ENCODE measurements at places on chromosomes 5 and 9.

DNA sequence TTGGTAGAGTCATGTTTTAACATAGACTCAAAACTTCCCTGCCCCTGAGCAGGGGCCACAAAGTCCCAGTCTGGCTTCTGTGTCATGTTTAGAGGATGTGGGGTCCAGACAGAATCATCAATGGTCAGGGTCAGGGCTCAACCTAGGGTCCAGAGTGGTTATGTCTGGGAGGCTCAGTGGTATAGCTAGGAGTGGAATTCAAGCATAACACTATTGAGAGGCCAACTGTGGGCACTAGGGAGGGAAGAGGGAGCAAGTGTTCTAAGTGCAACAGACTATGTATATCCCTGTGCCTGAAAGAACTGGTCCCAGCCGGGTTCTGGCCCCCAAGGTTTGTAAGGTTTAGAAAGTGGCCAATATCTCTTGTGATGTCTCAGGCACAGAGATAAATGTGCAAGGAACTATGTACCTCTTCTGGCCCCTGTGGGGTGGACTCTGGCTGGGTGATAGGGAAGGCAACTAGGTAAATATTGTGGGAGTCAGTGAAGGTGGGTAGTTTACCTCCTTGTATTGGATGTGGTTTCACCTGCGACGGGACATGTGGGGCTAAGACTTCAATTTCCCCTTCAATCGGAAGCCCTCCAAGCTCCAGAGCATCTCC is 14.0 kb downstream of the MYORG start:
- no peak for DNase-seq

GRCh38 chr9:130036099-130036498 is 6.9 kb downstream of the FNBP1 start:
- DNase-seq = no peak

DNA sequence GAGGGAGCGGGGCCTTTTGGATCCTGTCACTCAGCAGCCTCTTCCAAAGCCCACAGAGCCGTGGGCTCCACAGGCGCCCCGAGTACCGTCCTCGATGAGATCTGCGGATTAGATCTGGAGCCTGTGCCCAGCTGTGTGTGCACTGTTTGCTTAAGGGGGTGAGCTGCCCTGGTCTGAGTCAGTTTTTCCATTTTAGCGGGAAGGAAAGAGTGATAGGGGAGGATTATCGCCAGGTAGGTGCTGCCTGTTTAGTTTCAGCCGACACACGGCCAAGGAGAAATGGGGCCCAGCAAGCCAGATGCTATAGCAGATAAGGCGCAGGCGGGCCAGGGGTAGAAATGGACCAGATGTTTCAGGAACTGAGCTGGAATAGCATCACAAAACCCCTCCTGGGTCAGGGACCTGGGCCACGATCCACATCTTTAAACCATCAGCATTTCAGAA is 18.1 kb downstream of the COL5A1 start:
- no peak for DNase-seq

DNA sequence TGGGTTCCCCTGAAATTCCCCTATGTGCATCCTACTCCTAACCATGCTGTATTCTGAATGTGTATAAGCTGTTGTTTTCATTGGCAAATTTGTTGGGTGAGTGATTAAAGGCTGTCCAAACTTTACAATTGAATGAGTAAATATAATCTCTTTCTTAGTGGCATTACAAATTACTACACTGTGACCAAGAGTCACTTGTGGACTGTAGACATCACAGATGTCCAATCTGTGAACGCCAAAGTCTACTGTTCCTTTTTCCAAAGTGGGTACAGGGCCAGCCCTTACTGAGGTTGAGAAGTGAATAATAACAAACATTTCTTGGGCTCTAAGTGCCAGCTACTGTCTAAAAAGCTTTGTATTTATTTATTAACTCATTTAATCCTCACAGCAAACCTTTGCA is 29.7 kb downstream of the MTMR12 start:
- no peak for DNase-seq

DNA sequence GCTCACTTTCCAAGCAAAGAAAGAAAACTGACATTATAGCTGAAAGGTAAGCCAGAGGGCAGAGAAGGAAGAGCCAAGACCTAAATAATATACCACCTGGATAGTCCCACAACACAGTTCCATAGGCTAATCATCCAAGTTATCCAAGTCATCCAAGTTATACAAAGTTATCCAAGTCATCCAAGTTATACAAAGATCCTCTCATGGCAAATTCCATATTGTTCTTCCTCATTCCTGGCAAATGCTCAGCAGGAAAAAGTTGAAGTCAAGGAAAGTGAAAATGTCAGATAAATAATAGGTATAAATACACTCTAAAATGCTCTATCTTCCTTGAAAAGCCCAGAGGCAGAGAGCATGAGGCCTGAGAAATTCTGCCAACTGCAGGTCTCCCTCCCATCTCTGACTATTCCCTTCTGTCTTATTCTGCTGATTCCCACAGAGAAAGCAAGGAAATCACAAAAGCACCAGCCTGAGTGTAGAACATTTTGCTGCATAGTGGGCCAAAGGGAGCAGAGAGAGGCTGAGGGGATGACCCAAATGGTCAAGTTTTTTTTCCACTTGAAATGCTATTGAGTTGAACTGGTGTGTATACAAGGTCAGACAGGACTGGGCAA is 12.5 kb downstream of the MCTP1 start:
- DNase-seq = no peak

- DNase-seq = no peak
Measured at GRCh38 chr9:97924386-97924785, 2.1 kb upstream of the TRMO start.

- no peak for DNase-seq
Measured at GRCh38 chr5:13328316-13328715, 616.2 kb downstream of the DNAH5 start.

DNA sequence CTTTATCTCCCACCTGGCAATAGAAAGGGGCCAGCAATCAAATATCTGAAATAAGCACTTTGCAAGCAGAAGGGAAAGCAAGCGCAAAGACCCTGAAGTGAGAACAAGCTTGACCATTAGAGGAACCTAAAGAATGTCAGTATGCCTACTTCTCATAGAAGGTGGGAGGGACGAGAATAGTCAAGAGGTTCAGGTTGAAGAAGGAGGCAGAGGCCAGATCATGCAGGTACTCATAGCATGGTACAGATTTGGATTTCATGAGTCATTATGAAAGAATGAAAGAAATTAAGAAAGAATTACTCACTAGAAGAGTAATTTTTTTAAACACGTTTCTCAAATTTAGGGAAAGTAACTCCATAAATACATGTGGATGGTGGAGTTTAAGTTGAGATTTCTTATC is 33.7 kb downstream of the MCTP1 start:
- no peak for DNase-seq

GRCh38 chr5:76861612-76862011 is 11.8 kb downstream of the S100Z start:
- no peak for DNase-seq

DNA sequence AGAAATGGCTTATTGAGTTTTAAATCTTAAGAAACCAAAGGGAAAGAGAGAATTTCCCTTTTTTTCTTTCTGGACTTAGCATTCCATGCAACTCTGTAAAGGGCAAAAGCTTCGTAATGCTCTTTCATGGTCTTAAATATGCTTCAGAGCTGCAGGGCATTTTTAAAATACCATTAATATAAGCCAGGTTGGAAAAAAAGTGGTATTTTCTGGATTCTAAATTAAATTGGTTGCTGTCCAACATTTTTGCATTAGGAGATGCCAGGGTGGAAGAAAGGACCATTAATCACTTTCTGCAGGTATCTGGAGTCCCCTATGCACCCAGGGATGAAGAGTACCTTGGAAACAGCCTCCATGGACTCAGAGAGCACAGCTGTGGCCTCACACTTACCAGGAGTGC is 215.1 kb upstream of the DAPK1 start:
- no peak for DNase-seq

DNA sequence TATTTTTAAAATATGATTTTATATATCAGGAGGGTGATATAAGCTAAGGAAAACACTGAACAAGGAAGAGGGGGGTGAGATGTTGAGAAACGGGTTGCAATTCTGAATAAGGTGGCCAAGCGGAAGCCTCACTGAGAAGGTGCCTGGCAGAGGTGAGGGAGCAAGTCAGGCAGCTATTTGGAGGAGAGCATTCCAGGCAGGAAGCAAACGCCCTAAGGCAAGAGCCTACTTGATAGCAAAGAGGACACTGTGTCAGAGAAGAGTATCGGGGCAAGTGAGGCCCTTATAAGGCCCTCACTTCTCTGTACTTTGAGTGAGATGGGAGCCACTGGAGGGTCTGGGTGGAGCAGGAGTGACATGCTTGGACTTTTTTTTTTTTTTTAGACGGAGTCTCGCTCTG is 8.0 kb upstream of the CTNNA1 start:
- no peak for DNase-seq

DNA sequence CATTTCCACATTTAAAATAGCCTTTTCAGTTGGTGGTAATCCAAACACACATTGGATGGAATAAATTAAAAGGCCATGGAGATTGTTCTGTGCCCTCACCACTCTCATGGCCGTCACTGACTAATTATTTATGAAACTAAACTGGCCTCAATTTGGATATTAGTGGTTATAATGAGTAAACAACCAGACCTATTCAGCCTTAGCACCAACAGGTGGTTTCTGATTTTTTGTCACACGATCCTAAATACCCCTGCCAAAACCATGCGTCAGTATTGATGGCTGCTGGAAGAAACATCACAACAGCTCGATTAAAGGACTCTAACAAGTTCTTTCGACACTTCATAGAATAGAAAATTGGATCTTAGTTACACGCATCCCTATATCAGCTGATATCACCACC is 276.0 kb upstream of the DAP start:
- no peak for DNase-seq

DNA sequence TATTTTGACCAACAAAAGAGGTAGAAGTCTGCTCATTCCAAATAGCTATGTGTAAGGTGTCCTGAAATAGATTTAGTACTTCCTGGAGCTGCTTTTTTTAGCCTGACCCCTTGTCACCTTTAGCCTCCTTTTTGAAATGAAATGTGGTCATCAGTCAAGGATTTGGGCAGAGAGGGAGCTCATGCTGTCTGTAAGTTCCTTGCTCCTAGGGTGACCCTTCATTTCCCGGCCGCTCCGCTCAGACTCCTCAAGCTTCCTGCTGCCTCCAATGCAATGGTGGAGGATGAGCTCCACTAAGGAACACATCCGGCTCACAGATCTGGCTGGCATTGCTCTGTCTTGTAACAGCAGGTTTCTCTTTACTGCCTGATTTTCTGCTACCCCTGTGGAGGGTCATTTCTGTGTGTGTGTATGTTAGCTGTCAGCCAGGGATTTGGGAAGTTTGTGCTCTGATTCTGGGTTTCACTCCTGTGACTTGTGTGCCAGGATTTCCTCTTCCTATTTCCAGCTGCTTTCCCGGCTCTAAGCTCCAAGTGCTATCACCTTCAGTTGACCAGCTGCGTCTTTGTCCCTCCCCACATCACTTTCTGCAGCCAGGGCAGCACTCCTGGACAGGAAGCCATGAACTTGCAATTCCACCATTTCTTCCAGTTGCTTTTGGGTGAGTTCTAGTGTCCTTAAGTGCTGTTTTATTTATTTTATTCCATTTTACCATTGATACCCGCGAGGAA is 265.9 kb downstream of the ICE1 start:
- no peak for DNase-seq

DNA sequence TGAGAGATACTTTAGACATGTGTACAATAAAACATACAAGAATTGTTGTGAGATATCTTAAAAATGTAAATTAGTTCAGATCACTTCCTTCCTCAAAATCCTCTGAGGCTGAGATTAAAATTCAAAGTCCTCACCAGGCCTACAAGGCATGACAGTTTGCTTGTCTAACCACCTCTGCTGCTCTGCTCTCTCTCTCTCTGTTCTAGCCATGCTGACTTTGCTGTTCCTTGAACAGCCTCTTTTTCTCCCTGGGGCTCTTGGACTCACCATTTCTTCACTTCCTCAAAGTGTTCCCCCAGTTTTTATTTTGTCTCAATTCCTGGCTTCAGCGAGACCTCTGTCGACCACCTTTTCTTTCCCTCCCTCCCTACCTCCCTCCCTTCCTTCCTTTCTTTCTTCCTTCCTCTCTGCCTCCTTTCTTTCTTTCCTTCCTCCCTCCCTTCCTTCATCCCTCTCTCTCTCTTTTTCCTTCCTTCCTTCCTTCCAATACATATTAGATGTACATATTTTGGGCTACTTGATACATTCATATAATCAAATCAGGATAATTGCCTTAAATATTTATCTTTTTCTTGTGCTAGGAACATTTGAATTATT is 27.0 kb downstream of the CATSPER3 start:
- no peak for DNase-seq

GRCh38 chr5:72812488-72812887 is 4.0 kb upstream of the TNPO1 start:
- DNase-seq = no peak

GRCh38 chr9:127033789-127034188 is 88.6 kb downstream of the ANGPTL2 start:
- DNase-seq = no peak

Data from GM23338 (cell line).